A549 (cell line): ENCODE measurements at places on chromosomes 1 and 21.

DNA sequence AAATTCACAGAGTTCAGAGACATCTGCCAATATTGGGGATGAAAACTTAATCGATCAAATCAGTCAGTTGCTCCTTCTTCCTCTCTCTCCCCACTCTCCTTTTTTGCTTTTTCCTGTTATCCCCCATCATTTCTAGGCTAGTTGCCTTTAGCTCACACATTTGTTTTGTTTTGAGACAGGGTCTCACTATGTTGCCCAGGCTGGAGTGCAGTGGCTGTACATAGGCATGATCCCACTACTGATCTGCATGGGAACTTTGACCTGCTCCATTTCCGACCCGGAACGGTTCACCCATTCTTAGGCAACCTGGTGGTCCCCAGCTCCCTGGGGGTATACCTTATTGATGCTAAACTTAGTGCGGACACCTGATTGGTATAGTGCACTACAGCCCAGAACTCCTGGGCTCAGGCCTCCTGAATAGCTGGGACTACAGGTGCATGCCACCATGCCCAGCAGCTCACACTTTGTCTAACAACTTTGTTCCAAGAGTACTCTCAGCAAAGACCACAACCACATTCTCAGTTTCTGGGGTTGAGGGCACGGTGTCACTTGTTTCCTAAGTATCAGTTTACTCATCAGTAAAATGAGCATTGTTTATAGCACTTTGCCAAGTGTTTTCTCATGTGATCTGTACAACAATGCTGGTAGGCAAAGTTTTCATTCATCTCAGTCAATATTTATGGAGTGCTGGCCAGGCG lies 6.7 kb upstream of the ELOA start:
- no peak for DNase-seq

DNA sequence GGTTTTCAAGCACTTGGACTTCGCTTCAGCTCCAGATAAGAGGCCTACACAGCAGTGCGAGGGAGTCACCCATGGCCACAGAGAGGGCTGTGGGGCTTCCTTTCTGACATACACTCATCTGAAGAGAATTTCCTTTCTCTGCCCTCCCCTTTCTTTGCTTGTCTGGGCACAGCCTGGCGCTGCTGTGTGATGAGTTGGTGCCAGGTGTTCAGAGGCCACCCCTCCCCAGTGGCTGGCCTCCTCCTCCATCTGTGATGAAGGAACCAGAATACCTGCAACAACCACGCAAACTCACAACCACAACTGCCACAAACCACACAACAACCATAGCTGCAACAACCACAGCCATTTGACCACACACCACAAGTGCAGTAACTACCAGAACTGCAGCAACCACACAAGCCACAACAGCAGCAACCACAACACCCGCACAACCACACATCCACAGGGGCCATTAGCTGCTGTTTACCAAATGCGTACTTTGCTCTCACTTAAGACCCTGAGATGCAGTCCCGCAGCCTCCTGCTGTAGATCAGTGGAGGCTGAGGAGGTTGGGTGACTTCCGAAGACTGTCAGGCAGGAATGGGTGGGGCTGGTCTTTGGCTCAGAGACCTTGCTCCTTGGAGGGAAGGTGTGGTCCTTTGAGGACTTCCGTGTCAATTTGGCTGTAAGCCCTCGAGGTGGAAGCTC lies 71.1 kb downstream of the IER5 start:
- no peak for DNase-seq

GRCh38 chr1:158799689-158800088 lies 18.7 kb upstream of the OR6N2 start:
- no peak for DNase-seq

GRCh38 chr1:233614743-233615521 lies 1.0 kb downstream of the KCNK1 start:
- no peak for DNase-seq

DNA sequence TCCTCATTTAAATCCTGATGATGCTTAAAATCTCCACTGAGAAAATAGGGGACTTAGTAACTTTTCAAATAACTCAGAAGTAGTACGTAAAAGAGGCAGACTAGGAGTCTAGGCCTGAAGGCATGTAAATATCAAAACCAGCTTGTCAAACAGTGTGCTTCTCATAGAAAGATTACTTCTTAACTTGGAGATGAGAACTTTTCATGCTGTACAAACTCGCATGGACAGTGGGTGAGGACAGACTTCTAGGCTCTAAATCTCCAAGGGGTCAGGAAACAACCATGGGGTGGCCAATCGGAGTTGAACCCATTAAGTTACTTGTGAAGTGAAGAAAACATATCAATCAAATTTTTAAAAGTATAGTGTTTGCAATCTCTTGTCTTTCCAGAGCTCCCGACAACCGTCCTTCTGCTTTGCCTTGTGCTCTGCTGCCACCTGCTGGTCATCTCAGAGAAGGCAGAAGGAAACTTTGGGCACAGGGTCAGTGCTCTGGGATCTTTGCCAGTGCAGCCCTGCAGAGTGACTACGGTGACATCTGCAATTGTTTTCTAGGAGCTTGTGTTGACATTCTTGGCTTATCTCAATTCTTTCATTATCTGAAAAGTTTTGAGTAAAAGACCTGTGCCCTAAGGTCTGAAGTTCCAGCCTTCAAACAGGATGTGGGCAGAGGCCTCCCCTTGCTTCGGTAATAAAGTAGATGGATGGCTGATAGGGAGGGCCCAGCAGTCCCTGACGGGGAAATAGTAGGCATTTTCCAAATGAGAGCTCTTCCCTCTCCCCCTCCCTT lies 105.1 kb upstream of the PDE4B start:
- DNase-seq = peak; percentile 40

DNA sequence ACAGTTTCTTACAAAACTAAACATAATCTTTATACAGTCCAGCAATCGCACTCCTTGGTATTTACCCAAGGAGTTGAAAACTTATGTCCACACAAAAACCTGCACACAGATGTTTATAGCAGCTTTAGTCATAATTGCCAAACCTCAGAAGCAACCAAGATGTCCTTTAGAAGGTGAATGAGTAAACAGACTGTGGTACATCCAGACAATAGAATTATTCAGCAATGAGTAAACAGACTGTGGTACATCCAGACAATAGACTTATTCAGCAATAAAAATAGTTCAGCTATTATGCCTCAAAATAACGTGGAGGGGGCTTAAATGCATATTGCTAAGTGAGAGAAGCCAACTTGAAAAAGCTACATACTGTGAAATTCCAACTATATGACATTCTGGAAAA lies 87.0 kb upstream of the GALNT2 start:
- no peak for DNase-seq

DNA sequence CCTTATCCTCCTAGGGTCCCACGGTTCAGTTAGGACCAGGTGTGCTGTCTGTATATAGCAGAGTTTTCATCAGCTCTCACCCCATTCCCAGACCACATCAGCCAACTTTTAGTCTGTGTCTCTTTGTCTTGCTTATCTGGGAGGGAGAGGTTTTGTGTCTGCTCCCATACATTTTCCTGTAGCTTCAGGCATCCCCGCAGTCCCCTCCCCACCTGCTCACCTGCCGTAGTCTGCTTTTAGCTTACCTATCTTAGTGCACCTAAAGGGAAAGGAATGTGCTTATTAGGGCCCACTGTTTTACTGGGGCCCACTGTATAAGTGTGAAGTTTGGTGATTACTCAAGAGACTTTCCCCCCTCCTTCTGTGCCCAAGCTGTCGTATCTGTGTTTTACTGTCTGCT lies 225.1 kb downstream of the PLA2G4A start:
- no peak for DNase-seq

- DNase-seq = no peak
Observed at GRCh38 chr1:106995970-106996369, 60.5 kb upstream of the PRMT6 start.

DNA sequence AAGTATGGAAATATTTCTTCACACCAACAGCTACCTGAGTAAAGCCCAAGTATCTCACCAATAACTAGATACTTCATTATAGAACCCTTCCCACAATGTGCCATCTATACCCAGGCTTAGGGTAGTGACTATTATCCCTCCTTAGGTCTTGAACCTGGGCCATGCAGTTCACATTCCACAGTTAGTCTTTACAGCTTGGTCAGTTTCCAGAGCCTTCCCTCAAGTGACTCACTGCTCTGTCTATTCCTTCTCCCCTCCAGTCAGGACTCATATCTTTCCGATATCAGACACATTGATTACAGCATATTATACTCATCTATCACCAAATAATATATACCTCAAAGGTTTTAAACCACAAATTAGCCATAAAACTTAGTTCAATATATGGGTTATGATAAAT lies 23.6 kb downstream of the VAMP4 start:
- no peak for DNase-seq

DNA sequence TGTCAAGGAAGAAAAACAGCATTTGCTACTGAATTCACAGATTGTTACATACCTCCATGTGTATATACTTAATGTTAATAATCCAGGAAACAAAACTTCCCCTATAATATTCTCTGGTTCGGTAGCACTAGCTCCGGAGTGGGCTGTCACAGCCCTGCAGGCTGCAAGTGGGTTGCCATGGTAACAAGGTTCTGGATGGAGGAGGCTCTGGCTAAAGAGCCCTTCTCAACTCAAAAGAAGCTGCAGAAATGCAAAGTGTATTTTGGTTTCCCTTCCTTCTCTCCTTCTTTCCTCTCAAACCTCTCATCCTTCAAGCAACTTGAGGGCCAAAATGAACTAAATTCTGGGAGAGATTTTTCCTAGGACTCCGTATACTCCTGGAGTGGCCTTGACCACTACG lies 45.2 kb downstream of the ASTN1 start:
- DNase-seq = no peak

GRCh38 chr1:41041614-41042270 lies 20.2 kb upstream of the SLFNL1 start:
- DNase-seq = no peak

DNA sequence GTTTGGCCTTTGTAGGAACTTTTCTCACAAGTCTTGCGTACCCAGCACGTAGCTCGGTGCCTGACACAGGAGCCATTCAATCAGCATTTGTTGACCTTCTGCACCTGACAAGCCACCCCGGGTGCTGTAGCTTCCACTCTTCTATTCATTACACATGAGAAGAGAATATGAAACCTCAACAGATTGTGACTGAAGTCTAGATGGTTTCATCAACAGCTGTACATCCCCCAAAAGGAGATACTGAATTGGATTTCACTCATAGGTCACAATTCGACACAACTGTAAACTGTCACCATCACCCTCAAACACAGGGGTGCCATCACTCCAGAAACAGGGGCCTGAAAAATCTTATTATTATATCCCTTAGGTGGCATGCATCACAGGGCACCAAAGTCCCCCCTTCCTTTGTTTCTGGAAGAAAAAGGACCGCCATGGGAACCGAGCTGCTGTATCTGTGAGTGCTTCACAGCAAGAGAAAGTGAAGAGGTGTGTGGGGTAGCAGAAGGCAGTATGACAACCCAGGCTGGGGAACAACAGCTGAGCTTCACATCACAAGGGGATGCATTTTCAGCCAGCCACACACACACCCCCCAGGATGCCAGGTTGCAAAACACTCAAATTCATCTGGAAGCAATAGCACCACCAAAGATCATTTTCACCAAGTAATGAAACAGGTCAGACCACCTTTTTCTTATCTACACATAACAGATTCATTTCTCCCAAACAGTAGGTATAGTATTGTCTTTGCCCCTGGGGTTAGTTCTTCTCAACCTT lies 225.7 kb downstream of the TOMM20 start:
- DNase-seq = no peak

- no peak for DNase-seq
Observed at GRCh38 chr1:153613406-153613805, 469 bp upstream of the S100A16 start.

- DNase-seq = no peak
Observed at GRCh38 chr1:215032911-215033526, 49.5 kb upstream of the KCNK2 start.

- no peak for DNase-seq
Observed at GRCh38 chr1:56032096-56032676, 547.2 kb downstream of the PLPP3 start.

DNA sequence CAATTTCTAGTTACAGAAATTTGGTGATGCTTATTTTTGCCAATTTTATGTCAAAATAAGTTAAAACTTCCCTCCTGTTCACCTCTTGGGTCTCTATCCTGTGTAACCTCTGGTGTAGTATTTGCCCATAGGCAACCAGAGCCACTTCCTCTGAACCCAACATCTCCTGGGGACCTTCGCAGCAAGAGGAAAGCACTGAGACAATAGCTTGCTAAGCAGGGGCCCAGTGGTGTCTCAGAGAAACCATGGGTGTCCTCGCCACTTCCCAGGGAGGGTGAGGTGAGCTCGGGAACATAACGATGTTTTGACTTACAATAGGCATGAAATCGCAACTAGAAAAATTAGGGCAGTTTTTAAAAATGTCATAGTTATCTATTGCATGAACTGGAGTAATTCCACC lies 56.4 kb upstream of the SCCPDH start:
- no peak for DNase-seq

- peak; percentile 61 for DNase-seq
Observed at GRCh38 chr1:8910331-8910730, 31.8 kb upstream of the ENO1 start.

- no peak for DNase-seq
Observed at GRCh38 chr1:78854556-78854955, 152.0 kb downstream of the ADGRL4 start.

- no peak for DNase-seq
Observed at GRCh38 chr21:34177919-34178567, 104.7 kb downstream of the MRPS6 start.

DNA sequence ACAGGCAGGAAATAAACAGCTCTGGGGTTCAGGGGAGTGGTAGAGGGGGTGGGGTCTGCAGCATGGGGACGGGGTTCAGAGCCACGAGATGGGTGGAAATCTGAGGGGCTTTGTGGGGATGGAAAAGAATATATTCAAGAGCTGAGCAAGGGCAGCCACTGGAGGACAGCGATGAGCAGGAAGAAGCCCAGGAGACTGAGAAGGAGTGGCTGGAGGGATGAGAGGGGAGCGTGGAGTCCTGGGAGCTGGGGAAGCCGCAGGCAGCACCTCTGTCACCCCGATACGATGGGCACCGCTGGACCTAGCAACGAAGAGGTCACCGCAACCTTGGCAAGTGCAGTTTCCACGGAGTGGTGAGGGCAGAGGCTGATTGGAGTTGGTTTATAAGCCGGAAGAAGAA lies 10.0 kb upstream of the KCNAB2 start:
- no peak for DNase-seq

DNA sequence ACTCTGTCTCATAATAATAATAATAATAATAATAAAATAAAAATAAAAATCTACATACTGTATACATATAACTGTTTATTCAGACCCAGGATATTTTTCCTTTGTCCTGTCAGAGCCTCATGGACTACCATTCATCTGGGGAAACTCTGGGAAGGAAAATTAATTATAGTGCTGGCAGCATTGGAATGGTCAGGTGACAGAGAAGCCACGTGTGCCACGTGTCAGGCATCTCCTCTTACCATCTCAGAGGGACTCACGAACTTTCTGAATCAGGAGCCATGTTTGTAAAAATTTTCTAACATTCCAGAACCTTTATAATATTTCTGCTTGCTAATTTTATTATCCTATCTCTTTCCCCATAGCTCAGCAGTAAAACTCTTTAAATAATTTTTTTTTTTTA lies 97.8 kb upstream of the HNRNPU start:
- DNase-seq = no peak

GRCh38 chr1:113531321-113531720 lies 141.0 kb downstream of the MAGI3 start:
- DNase-seq = no peak
